ENCODE measurements at places on chromosomes 3 and 15.

DNA sequence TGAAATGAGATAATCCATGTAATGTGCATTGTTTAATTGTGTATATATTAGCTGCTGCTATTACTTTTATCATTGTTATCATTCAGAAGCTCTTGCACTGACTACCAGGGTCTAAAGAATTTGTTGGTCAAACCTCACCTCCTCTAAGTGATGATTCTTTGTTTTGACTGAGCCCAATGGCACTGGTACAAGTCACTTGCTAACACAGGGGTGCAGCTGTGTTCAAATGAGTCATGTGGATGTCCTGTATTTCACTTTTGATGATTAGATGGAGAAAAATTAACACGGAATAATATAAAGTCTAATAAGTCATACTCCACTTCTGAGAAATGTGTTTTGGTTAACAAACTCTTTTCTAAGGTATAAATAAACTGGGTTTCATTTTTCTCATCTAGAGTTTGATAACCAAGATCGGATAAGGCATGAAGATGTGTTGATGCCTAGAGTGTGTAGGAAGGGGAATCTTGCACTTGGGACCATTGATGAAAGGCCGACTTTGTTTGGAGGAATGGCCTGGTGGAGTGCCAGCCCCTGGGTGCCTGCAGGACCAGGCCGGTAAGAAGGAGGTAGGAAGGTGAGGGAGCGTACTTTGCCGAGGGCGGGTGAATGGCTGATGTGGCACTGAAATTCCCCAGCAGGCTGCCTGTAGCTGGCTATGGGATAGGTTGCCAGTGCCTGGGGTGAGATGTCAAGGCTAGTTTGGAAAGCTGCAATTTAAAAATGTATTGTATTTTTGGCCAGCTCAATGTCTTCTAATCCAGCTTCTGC, 244.7 kb upstream of the ZPLD1 start:
- ATAC-seq: no peak

DNA sequence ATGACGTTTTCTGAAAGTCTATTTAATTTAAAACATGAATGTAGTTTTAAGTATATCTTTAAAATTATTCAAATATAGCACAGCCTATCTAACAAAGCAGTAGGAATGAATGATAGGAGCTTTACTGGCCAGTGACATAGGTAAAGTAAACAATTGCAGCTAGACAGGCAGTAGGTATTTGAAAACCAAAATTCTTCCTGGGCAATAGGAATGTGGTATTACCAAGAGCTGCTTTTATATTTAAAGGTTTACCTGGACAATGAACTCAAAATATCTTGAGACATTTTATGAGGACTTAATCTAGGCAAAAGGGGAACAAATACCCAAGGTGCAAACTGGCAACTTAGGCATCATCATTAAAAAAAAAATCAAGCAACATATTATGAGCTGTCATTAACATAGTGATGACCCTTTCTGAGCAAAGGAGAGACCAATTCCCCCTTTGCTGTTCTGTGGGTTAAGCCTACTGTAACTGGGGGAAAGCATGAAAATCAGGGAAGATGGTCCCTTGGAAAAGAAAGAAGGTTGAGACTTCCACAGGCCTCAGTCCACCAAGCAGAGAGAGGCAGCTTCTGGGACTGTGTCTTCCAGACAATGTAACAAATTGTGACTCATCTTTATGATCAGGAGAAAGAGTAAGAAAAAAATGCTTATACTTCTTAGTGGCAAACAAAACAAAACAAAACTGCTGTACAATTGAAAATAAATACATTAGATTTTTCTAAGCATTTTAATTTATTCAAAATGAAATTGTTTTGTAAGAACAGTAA, 12.9 kb downstream of the ISL2 start:
- no peak for ATAC-seq

DNA sequence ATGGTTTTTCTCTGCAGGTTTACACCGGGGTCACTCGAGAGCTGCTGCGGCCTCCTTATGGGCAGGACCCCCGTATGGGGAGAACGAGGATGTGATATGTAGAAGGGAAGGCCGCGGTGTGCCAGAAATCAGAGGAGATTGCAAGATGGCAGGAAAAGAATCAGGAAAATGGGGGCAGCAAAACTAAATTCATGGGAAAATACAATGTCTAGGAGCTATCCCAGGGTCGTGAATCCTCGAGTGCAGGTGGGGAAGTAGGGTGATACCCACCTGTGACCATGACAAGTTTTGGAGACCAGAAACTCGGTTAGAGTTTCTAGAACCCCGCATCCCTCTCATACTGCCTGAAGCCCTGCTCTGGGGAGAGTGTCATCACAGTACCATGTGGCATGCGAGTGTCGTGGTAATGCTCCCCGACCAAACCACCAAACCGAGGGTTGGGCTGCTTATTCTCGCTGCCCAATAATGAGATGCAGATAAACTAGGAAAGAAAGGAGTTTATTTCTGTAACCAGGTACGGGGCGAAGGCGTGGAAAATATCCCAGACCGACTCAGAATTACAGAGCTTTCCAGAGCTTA, 781 bp downstream of the TRNT1 start:
- ATAC-seq: no peak

DNA sequence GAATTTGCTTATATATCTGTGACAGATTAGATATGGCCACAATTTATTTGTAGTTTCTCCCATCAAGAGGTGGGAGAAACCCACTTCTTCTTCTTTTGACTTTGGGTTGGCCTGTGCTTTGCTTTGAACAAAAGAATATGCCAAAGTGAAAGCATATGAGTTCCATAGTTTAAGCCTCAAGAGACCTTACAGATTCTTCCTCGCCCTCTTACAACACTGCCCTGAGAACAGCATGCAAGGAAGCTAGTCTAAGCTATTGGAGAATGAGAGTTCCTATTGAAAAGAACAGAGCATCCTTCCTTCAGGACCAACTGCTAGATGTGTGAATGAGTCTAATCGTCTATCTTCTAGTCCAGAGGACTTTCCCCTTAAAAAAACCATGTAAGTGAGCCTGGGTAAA, 394.8 kb downstream of the TUSC7 start:
- no peak for ATAC-seq

- no peak for ATAC-seq
Measured at GRCh38 chr3:101383156-101383575, 62.8 kb upstream of the IMPG2 start.

- no peak for ATAC-seq
Measured at GRCh38 chr3:133014325-133014724, 23.9 kb upstream of the TMEM108 start.

GRCh38 chr15:40925863-40926658, 3.1 kb upstream of the DLL4 start:
- no peak for ATAC-seq

GRCh38 chr15:47289656-47290055, 427.6 kb upstream of the SEMA6D start:
- ATAC-seq: no peak

DNA sequence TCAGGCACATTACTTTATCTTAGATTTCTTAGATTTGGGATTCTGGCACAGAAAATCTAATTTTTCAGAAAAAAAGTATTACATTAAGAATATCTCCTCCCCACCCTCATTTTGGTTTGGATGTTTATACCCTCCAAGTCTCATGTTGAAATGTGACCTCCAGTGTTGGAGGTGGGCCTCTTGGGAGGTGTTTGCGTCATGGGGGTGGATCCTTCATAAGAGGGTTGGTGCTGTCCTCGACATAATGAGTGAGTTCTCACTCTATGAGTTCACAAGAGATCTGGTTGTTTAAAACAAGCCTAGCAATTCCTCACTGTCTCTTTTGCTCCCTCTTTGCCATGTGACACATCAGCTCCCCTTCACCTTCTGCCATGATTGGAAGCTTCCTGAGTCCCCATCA, 45.6 kb upstream of the WWTR1 start:
- peak; percentile 92 for ATAC-seq

- no peak for ATAC-seq
Measured at GRCh38 chr3:23017801-23018200, 185.3 kb upstream of the UBE2E2 start.

GRCh38 chr15:88911766-88912118, 1.4 kb downstream of the MFGE8 start:
- no peak for ATAC-seq

DNA sequence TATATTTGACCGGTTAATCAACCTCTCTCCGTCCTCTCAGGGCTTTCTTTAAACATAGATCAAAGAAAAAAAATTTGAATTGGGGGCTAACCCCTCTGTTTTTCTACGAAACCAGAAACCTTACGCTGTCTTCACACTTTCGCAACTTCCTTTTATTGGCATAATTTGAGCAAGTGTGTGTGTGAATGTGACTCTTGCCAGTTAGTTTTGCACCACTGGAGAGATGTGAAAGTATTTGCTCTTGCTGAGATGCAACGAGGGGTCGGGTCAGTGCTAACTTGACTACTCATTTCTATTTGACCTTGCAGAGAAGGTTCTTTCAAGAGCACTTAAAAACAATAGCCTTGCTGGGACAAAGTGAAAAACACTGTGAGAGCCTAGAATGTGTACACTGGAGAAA, 81.2 kb downstream of the FAM43A start:
- no peak for ATAC-seq

DNA sequence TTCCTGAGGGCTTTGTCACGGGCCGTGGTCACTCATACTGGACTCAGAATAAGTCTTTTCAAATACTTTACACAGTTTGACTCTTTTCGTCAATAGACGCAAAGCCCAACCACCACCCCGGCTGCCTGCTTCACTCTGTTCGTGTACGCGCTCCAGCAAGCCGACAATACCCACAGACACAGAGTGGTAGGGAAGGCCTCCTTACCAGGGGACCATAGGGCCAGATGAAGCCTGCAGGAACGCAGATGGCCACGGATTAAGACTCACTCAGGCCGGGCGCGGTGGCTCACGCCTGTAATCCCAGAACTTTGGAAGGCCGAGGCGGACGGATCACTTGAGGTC, 29.7 kb downstream of the EFCAB12 start:
- peak; percentile 23 for ATAC-seq

DNA sequence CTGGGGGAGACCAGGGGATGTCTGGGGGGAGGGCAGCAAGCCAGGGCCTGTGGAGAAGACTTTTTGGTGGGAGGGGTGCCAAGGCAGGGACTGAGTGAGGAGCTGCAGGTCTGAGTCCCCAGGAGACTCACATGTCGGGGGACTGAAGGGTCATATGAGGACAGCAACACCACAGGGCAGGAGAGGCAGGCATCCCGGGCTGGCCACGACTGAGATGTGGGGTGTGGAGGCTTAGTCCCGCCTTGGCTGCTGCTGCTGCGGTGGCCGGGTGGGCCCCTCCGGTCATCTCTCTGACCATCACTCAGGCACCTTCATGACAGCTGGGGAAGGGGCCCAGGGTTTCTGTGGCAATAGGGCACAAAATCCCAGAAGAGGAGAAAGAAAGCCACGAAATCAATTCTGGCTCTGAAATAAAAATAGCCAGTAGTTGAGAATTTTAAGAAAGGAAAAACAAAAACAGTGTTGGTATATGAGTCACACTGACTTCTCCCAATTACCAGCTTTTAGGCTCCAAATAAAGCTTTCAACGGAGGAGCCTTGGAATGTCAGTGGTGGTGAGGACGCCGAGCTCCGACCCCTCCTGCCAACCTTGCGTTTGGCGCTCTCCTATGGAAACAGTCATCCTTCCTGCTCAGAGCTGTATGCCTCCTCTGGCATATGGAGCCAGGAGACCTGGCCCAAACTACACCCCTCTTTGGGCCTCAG, 52.9 kb upstream of the ITGA11 start:
- peak; percentile 42 for ATAC-seq

- no peak for ATAC-seq
Measured at GRCh38 chr3:9441501-9442221, 44.2 kb downstream of the SETD5 start.

- no peak for ATAC-seq
Measured at GRCh38 chr15:37034835-37035748, 65.3 kb downstream of the MEIS2 start.

GRCh38 chr15:89395996-89396395, 61.4 kb upstream of the POLG start:
- no peak for ATAC-seq

GRCh38 chr3:179146911-179147513, 1.1 kb upstream of the PIK3CA start:
- ATAC-seq: peak; percentile 54

- ATAC-seq: no peak
Measured at GRCh38 chr15:62165793-62166375, 799 bp upstream of the C2CD4B start.

GRCh38 chr3:192719964-192720363, 7.4 kb downstream of the FGF12 start:
- no peak for ATAC-seq

DNA sequence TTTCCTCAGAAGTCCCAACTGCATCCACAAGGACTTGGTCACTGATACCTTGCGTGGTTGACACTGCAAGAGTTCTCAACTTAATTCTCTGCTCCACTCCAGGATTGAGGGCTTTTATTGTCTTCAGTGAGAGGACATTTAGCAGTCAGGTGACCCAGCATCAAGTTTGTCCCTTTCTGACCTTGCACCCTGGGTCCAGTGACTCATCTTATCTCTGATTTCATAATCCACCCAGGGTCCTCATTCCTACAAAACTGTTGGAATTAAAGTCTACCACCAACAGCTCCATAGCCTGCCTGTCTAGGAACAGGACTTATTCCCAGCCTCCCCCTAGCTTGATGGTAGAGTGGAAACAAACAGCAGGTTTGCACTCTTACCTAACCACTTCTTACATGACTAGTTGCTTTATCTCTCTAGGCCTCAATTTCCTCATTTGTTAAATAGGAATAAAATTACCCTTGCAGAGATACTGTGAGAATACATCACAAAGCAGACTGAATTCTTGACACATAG, 151.3 kb upstream of the LPP start:
- no peak for ATAC-seq

DNA sequence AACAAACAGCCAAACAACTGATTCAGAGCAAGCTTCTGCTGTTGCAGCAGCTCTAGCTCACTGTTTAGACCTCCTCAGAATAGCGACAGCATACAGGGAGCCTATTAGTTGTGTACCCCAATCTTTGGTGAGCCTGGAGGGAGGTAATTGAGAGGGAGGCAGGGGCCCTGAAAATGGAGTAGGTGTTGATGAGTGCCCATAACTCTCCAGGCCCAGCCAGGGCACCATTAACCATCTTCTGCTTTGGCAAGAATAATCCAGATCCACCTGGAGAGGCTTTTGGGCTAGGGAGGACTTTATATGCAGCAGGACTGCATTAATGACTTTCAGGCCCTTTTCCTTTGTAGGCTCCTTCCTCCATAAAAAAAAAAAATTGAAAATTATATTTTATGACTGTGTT, 20.9 kb downstream of the PLCL2 start:
- no peak for ATAC-seq

DNA sequence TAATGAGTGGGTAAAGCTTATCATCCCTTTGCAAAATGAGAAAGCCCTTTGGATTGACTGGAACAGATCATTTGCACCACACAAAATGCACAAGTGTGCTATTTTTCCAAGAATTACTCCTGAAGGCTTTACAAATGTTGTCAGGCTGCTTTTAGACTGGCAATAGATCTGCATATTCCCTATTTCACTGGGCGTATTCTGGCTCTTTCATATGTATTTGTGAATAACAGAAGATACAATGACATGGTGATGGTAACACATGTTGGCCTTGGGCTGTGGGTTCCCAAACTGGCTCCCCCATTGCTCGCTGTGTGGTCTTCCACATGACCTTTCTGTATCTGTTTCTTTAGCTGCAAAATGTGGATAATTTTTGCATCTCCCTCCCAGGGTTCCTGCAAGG, 303.4 kb upstream of the CHRM5 start:
- no peak for ATAC-seq
